ENCODE measurements at places on chromosomes 1 and 21. TPM values are rescaled to one million over a fixed set of nuclear protein-coding genes. Genes with fewer than 3 reads are reported as not detected.

DNA sequence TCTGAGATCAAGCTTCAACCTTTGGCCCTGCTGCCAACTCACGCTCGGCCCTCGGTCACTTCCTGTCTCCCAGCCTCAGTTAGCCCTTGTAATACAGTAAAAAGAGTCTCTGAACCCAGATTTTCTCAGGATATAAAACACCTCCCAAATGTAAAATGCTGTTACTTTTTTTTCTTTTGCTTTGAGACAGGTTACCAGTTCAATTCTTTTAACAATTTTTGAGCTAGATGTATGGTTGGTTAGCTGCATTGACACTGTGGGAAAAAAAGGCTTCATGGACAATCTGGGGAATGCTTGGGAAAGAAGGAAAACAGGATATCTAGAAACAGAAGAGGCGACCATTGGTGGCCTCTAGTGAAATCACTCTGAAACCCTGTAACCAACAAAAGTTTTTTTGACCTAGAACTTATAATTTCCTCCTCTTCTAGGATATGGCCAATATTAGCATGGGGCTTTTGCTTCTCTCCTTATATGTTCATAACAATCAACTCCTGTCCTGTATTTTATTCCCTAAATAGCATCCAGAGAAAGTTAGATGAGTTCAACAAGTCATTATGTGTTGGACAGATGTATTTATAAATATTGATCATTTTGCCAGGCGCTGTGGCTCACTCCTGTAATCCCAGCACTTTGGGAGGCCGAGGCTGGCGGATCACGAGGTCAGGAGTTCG is 1.3 kb downstream of the CMPK1 start:
- DNase-seq = no peak

The NLRP3 gene
- 0.34 TPM for total RNA-seq

DNA sequence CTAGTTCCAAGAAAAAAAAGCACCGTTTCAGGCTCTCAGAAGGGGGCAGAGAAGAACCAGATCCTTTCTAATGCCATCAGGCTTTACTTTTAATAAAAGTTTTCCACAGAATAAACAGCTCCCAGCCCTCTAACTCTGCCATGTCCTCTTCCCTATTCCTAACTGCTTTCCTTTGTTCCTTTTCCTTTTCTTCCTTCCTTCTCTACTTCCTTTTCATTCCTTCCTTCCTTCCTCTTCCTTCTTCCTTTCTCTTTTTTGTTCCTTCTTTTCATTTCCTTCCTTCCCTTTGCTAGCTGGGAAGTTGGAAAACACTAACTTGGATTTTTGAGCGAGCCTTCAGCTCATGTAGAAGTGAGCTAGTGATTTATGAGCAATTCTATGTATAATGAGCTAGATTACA is 46.2 kb downstream of the KDM5B start:
- no peak for DNase-seq

DNA sequence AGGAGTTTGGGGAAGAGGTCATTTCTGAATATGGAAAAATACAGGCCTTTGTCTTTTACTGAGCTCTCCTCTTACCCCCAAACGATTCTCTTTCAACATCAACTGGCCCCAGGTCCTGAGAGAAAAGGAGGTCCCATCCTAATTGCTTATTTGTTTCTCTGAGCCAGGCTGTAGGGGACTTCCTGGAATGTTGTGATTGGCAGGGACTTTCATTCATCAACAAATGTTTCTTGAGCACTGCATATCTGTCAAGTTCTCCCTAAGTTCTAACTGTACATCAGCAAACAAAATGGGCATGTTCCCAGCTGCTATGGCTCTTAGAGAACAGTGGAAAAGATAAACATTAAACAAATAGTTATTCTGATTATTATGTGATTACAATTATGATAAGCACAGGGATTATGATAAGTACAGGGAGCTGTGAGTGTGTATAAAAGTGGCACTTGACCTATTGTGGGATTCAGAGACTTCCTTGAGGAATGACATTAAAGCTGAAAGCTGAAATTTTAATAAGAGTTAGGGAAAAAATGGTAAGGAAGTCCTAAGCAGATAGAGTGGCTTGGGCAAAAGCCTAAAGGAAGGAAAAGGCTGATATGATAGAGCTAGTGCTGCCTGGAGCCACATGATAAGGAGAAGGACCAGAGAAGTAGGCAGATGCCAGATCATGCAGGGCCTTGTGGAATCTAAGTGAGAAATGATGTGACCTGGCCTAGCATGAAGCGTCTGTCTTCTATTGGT is 11.6 kb downstream of the GPX7 start:
- DNase-seq = no peak

GRCh38 chr21:45460611-45461368 is 55.8 kb downstream of the COL18A1 start:
- DNase-seq = no peak

DNA sequence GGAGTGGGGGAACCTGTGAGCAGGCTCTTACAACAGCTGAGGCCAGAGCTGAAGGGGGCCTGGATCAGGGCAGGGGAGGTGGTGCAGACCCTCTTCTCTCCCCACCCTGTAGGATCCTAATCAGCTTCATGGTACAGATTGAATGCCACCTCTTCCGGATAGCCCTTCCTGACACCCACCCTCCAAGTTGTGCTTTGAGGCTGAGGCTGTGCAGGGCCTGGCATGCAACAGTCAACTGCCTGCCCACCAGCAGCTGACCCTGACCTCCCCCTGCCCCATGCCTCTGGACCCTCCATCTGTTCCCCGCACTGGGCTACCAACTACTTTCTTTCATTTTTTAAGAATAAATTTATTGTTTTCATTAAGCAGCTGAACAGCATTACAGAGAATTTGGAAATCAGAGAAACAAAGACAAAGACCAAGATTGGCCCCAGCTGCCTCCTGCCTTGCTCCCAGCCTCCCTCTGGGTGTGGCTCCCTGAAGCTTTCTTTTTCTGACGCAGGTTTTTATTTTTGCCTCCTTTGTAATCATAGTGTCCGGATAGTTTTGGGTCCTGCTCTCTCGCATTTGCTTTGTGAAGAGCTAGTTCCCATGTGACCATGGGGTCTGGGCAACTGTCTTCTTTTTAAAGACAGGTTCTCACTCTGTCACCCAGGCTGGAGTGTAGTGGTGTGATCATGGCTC is 12.8 kb downstream of the ZNF362 start:
- DNase-seq = no peak

The HEYL gene
- not detected for total RNA-seq

The AQP10 gene
- total RNA-seq = not detected

- DNase-seq = no peak
Observed at GRCh38 chr1:216330262-216330661, 93.0 kb downstream of the USH2A start.

DNA sequence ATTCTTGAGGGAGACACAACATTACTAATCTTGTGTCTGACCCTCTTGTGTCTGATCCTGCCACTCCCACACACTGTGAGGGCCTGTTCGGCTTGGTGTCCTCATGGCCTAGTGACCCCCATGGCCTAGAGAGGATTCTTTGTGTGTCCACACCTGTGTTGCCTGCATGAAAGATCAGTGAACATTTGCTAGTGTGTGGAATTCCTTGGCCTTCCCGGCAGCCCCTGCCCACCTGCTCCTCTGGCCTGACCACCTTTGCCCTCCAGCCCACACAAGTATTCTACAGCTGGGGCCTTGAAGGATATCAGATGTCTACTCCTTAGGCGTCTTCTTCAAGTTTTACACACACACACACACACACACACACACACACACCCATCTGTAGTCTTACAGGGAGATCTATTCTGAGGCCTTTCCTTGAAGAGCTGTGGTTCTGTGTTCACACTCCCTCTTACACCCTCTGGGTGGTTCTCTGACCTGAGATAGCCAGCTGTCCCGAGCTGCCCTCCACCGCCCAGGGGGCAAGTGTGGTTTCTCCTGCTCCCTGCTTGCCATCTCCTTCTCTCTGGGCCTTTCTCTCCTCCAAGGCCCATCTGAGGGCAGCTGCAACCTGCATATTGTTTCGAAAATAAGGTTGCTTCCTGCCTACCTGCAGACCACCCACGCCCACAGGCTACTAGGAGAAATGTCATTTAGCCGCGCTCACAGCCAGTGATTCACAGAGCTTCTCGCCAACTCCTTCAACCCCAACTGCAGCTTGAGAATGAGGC is 45.4 kb downstream of the CD247 start:
- DNase-seq = no peak

The SELP gene
- 1.5 TPM for total RNA-seq

DNA sequence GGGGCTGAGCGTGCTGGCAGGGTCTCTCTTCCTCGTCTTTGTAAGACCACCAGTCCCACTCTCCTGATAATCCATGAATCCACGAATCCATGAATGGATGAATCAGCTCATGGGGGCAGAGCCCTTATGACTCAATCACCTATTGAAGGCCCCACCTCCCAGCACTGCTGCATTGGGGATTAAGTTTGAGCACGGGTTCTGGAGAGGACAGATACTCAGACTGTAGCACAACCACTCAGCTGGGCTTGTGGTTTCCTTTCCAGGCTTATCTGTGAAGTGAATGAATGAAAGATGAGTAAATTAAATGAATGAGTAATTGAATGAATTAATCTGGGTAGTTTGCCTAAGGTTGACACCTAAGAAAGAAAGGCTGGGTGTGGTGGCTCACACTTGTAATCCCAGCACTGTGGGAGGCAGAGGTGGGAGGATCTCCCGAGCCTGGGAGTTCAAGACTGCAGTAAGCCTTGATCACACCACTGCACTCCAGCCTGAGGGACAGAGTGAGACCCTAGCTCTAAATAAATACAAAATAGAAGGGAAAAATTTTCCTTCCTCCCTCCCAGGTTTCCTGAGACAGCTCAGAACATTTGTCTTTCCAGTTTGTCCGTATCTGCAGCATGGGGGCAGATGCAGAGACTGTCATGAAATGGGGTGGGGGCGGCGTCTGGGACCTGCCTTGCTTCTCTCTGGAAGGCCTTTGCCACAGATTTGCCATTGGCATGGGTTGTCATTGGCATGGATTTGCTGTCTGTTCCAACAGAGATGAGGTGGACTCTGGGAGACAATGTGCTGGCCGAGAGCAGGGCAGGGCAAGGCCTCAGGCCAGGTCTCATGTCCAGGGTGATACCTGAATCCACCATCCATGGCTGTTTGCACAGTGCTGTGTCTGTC is 187.7 kb upstream of the C1orf174 start:
- DNase-seq = no peak

DNA sequence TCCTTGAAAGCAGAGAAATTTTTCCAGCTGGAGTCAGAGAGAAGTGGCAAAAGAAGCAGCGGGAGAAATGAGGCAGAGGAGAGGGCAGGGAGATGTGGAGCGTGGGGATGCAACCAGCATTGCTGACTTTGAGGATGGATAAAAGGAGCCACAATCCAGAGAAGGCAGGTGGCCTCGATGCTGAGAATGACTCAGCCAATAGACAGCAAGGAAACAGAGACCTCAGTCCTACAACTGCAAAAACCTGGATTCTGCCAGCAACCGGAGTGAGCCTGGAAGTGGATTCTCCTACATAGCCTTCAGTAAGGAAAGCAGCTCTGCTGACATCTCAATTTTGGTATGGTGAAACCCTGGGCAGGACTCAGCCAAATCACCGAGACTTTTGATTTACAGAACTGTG is 128.9 kb upstream of the ATP1B1 start:
- DNase-seq = no peak

The KCNQ4 gene
- 0.73 TPM for total RNA-seq

- DNase-seq = no peak
Observed at GRCh38 chr1:29011775-29012174, 97.4 kb downstream of the EPB41 start.

The CAMSAP2 gene
- 3.3 TPM for total RNA-seq

DNA sequence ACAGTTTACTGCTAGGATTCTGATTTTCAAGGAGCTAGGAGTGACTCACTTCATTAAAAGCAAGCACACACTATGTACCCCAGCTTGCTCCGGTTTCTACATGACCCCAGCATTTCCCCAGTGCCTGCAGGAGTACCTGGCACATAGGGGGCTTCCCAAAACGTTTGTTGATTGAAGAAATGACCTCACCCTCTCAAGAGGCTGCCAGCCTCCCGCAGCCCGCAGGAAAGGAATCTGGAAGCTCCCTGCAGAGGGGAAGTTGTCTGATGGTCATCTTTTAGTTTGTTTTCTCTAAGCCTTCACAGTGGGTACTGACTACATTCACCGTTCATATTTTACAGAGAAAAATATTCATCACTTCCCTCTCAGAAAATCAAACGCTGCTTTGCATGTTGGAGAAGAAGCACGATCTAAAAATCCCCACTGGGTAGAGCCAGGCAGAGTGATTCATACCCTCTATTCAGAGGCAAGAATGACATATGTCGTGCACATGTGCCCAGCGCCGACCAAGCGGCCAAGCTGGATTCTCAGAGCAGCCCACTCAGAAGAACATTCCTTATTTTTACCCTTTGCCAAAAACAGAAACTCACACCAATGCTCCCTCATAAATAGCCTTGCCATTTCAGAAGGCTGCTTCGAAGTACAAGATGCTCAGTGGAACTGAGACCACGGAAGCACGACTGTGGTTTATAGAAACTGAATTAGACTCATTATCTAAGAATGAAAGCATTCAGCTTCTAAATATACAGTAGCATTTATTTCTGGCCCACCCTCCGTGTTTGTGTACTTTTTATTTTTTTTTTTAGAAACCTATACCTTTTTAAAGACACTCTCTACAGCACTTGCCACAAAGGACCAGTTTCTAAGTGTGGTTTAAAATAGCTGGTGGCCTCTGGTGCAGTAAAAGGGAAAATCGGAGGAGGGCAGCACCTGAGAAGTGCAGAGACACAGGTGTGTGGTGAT is 143.2 kb downstream of the MIS18A start:
- no peak for DNase-seq

The SLC19A1 gene
- total RNA-seq = 24.9 TPM

The ST6GALNAC5 gene
- total RNA-seq = not detected

GRCh38 chr1:42379794-42380585 is 602 bp upstream of the RIMKLA start:
- DNase-seq = no peak

- DNase-seq = no peak
Observed at GRCh38 chr1:195981448-195982139, 626.6 kb downstream of the KCNT2 start.

The FNBP1L gene
- total RNA-seq = 0.36 TPM

The CREB3L4 gene
- 8.9 TPM for total RNA-seq

DNA sequence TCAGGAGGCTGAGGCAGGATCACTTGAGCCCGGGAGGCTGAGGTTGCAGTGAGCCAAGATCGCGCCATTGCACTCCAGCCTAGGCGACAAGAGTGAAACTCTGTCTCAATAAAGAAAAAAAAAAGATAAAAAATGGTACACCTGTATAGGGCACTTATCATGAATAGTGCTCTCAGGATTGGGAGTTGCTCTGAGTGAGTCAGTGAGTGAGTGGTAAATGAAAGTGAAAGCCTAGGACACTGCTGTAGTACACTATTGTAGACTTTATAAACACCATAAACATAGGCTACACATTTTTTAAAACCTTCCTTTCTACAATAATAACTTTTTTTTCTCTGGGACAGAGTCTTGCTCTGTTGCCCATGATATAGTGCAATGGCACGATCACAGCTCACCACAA is 16.8 kb downstream of the PHTF1 start:
- no peak for DNase-seq
